LoVo (cell line): ENCODE measurements at places on chromosomes 12 and 14.

GRCh38 chr14:74486164-74486563, 6.9 kb downstream of the NPC2 start:
- no peak for DNase-seq

GRCh38 chr14:55950135-55950534, 168.1 kb upstream of the PELI2 start:
- no peak for DNase-seq

- DNase-seq: no peak
Measured at GRCh38 chr14:70601162-70601561, 707 bp upstream of the MED6 start.

DNA sequence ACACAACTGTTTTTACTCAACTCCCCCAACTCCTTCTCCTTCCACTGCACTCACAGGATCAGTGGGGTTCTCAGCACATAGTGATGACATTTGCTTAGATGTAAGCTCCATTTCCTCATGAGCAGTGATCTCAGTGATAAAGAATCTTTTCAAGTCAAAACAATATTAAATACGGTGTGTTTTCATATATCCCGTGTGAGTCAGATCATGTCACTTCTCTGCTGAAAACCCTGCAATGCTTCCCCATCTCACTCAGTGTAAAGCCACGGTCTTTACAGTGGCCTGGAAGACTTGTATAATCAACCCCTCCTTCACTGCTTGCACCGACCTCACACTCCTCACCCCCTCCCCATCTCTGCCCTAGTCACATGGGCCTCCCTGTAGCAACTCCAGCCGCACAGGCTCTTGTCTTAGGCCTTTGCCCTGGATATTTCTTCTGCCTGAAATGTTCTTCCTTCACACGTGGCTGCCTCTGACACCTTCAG, 149.7 kb upstream of the ARHGAP5 start:
- DNase-seq: no peak

DNA sequence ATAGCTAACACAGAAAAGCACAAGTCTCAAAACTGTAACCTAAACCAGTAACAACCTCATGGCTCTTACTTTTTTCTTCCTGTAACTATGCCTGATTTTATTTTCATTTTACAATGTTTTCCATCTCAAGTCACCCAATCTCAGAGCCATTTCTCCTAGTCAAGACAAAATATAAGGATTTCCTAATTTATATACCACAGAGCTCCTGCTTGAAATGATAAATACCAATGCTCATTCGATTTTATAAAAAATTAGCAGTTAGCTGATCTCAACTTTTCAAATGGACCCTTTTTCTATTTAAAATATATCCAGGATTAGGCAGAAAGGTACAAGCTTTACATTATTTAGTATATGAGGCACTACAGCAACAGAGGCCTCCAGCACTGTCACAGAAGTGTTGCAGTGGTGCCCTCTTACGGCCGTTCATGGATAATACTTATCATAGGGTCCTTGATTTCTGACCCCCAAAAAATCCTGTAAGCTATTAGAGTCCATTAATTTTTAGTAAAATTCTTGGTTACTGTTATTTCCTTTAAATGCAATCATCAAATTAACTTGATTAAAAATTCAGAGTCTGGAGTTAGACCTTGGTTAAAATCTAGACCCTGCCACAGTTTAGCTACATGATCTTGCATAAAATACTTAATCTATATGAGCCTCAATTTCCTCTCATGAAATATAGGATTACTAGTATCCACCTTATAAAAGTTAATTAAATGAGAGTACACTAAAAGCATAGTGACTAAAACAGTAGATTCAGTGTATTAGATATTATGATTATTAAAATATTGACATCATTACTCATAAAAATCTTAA, 68.3 kb downstream of the SEC23A start:
- DNase-seq: no peak

DNA sequence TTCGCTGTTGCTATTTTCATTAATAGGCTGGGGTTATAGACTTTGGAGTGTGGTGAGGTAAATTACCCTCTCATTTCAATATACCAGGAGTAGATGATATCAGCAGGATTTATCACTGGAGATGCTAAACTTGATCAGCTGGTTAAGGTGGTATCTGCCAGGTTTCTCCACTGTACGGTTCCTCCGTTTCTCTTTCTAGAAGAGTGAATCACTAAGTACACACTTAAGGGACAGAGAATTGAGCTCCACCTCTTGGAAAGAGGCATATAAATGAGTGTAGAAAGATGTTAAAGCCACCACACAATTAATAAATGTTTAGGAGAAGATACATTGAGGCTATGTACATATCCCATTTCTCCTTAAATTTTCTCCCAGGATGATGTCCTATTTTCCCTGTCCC, 277.4 kb upstream of the GRIP1 start:
- DNase-seq: no peak

GRCh38 chr14:24670594-24670993, 36.6 kb upstream of the GZMB start:
- DNase-seq: no peak

DNA sequence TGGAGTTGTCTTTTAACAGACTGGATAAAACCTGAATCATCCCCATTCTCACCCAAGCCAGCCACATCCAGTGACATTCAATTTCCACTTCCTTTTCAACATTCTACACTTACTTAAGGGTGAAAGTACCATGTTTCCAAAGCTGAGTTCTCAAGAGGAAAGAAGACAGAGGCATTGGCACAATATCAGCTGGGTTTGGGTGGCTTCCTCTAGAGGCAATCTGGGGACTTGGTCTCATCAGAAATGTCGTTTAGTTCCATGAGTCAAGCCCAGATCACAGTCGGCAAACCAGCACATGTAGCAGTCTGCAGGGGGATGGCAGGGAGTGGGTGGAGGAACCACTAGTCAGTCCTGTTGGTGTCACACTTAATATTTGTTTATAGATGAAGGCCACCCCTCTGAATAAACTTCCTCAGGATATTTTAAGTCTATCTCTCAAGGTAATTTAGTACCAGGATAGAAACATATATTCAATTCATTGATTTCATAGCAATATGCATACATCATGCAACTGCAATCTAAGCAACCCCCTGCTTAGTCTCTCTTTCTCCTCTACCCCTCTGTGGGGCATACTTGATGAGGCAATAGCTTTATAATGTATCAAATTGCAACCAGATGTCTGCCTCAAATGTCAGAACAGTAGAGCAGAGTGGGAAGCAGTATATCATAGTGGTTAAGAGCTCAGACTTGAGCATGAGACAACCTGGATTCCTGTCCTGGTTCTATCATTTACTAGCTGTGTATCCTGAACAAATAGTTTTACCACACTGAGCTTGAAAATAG, 3.0 kb downstream of the SRRM4 start:
- DNase-seq: no peak

DNA sequence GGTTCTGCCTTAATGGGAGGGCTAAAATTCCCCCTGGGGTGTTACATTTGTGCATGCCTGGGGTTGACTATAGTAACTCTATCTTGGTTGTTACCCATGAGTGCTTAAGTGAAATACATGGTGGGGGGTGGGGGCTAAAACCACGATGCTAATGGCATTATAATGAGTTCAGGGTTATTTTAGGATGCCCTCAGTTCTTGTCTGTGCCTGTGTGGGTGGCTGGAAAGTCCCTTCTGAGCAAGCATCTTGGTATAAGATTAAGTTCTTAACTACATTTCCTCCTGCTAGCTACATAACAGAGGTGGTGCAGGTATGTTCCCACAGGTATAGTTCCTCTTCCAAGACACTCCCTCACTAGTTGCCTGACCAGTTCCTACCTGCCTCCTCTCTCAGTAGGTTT, 822.3 kb downstream of the LRFN5 start:
- no peak for DNase-seq

DNA sequence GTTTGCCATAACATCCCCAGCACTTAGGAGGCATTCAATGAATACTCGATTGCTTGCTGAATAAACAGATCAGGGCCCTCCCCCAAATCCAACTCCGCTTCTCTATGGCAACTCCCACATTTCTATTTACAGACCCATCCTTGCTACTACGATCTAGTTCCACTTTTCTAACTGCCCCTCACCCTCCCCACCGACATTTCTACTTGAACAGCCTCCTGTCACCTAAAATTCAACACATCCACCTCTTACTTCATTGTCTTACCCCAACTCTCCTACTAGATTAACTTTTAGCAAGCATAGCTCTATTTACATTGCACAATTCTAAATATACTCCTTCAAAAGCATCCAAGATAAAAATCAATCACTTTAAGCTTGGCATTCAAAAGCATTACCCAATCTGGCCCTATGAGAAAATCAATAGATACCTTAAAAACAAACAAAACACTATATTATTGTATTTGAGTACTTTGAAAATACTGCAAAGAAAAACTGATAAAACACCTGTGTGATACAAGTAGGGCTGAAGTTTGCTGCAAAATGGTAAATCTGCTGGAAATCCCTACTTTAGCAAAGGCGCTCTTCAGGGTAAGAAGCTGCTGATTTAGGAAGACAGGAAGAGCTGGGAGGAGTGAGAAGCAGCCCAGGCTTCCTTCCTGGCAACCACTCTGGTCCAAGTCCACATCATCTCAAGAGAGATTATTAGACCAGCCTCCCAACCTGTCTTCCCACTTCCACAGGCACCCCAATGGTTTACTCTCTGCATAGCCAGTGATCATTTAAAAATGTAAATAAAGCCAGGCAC, 96.4 kb downstream of the HECTD4 start:
- no peak for DNase-seq

DNA sequence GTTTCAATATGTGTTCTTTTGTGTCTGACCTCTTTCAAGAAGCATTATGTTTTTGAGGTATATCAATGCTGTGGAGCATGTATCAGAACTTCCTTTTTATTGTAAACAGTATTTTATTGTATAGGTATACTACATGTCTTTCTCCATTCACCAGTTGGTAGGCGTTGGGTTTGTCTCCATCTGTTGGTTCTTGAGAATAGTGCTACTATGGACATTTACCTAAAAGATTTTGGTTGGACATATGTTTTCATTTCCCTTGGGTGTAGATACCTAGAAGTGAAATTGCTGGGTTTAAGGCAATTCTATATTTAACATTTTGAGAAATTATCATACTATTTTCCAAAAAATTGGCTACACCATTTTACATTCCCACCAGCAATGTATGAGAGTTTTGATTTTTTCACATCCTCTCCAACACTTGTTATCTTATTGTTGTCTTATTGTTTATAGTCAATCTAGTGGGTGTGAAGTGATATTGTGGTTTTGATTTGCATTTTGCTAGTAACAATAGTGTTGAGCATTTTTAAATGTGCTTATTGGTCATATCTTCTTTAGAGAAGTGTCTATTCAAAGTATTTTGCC, 409.2 kb downstream of the IPO8 start:
- DNase-seq: peak; percentile 23

GRCh38 chr12:40010899-40011774, 94.7 kb downstream of the SLC2A13 start:
- peak; percentile 82 for DNase-seq

DNA sequence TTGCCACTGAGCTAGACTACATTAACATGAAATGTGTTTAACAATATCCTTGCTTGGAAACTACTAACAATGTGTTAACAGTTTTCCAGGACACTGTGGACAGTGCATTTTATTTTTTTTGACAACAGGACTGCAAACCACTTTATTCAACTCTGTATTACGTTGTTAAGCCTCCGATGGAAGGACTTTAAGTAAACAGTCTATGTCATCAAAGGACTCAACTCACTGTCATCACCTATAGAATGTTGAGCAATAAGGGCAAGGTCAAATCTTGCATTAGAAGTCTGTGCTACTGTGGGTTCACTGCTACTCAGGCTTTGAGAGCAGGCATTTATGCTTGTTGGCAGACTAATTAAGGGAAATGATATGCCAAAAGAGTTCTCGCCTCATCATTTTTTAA, 483.7 kb downstream of the FLRT2 start:
- DNase-seq: no peak

DNA sequence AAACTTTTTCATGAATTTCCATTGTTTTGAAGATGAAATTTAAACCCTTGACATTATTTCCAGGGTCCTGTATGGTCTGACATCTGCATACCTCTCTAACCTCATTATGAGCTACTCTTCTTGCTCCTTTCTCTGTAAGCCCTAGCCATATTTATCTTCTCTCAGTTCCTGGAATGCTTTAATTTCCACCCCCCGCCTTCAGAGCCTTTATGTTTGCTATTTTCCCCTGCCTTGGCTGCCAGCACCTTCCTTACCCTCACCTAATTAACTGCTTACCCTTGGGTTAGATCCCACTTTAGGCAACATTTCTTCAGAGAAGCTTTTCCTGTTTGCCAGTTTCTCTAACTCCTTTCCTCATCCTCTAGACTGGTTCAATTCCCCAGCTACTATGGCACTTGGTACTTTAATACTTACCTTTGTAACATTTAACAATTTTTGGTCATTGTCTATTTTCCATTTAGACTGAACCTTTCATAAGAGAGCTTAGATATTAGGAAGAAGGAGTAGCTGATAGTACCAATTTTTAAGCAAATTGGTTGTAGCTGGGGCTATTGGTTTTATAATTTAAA, 6.0 kb downstream of the STYX start:
- DNase-seq: no peak

DNA sequence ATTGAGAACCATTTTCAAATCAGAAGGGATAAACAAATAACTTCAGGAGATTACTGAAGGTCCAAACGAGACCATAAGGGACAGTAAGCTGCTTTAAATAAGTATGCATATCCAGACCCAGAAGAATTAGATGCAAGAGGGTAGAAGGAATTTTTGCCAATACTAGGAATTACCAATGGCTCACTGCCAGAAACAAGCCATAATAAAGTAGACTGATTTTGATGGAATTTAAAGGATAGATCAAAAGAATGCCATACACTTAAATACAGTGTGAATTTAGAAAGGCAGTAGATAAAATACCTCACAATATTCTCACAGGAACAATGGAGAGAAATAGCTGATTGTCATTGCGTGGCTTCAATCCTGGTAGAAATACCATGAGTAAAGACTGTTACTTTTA, 5.3 kb downstream of the ANKS1B start:
- no peak for DNase-seq
